Uterus (tissue), 4 donors: ENCODE measurements at places on chromosomes 7 and 10. TPM values are rescaled to one million over a fixed set of nuclear protein-coding genes. Genes with fewer than 3 reads are reported as not detected.

DNA sequence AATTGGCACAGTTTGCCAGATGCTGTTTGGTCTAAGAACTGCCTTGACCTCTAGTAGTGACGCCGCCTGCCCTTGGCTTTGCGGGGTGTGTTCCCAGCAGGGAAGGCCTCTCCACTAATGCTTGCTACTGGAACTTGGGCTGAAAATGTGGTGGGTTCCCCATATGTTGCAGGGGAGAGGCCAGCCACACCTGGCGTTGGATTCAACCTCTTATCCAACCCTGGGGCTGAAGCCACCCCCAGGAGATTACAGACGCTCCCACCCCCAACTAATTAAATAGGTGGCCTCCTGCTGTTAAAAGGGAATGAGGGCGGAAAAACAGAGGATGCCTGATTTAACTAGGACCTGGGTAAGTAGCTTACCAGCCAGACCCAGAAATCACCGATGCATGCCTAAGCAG lies 19.2 kb upstream of the ATOH7 start:
- no peak for DNase-seq
- no peak overlapping the region for H3K27ac ChIP-seq
- H3K4me1 ChIP-seq, result no peaks in the 10 kb centered on the region
- H3K36me3 ChIP-seq, result no peaks in the 10 kb centered on the region

- no peaks in the 10 kb centered on the region for H3K27me3 ChIP-seq
- no peak overlapping the region for H3K27ac ChIP-seq
- no peak for DNase-seq
These were observed 760.8 kb upstream of the CELF2 start for GRCh38 chr10:10256860-10257259.

- H3K4me1 ChIP-seq, result no peaks in the 10 kb centered on the region
- H3K36me3 ChIP-seq, result no peaks in the 10 kb centered on the region
- H3K27ac ChIP-seq, result no peak overlapping the region
- no peaks in the 10 kb centered on the region for H3K27me3 ChIP-seq
- H3K4me3 ChIP-seq, result no peak overlapping the region
These were observed 24.9 kb downstream of the TSPAN13 start for GRCh38 chr7:16778476-16778875.

GRCh38 chr10:47059606-47060311 lies 148.5 kb downstream of the PTPN20 start:
- no peaks in the 10 kb centered on the region for H3K36me3 ChIP-seq
- no peaks in the 10 kb centered on the region for H3K4me1 ChIP-seq
- H3K27ac ChIP-seq, result no peak overlapping the region
- no peak overlapping the region for H3K4me3 ChIP-seq
- no peaks in the 10 kb centered on the region for H3K27me3 ChIP-seq

DNA sequence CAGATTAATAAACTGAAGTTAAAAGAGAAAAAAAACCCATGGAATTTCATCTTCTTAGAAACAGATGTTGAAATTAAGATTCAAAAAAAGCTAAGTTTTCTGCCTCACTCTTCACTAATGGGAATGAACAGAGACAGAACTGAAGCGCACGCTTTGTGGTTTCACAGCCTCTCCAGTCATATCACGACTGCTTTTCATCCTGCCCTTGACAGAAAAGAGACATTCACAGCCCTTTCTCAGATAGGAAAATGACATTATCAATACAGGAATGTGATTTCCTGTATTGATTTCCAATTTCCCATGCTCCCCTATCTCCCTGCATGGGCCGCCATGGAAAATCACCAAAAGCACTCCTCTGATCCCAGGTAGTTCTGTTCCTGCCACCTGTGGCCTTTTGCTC lies 108.2 kb downstream of the PFKFB3 start:
- H3K4me1 ChIP-seq, result no peaks in the 10 kb centered on the region
- no peaks in the 10 kb centered on the region for H3K27me3 ChIP-seq
- H3K27ac ChIP-seq, result no peak overlapping the region
- H3K4me3 ChIP-seq, result no peak overlapping the region
- no peaks in the 10 kb centered on the region for H3K36me3 ChIP-seq

GRCh38 chr10:102116656-102117055 lies 3.5 kb downstream of the LDB1 start:
- no peak for DNase-seq
- peak overlapping the region; percentile 84 for H3K4me3 ChIP-seq
- H3K27ac ChIP-seq, result peak overlapping the region; percentile 98
- H3K4me1 ChIP-seq, result peaks cover 43% of the 10 kb centered on the region

GRCh38 chr10:100934084-100934659 lies 21.4 kb downstream of the SLF2 start:
- no peaks in the 10 kb centered on the region for H3K27me3 ChIP-seq
- no peak overlapping the region for H3K27ac ChIP-seq
- H3K4me1 ChIP-seq, result no peaks in the 10 kb centered on the region
- H3K36me3 ChIP-seq, result no peaks in the 10 kb centered on the region
- no peak for DNase-seq
- no peak overlapping the region for H3K4me3 ChIP-seq

DNA sequence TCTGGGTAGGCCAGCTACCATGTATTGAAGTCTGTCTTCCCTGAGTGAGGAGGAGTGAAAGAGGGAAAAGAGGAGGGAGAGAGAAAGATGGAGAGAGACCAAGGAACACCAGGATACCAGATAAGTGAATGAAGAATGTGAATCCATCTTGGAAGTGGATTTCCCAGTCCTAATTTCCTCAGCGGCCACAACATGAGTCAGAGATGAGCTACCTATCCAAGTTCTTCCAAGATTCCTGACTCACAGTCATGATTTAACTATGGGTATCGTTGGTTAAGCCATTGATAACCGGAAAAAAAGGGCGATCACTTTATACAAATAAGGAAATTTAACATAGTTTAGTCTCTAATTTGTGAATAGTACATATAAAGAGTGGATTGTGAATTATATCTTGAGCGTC lies 561.8 kb downstream of the ATRNL1 start:
- H3K27me3 ChIP-seq, result no peaks in the 10 kb centered on the region
- no peaks in the 10 kb centered on the region for H3K36me3 ChIP-seq
- no peak overlapping the region for H3K4me3 ChIP-seq
- no peak overlapping the region for H3K27ac ChIP-seq

DNA sequence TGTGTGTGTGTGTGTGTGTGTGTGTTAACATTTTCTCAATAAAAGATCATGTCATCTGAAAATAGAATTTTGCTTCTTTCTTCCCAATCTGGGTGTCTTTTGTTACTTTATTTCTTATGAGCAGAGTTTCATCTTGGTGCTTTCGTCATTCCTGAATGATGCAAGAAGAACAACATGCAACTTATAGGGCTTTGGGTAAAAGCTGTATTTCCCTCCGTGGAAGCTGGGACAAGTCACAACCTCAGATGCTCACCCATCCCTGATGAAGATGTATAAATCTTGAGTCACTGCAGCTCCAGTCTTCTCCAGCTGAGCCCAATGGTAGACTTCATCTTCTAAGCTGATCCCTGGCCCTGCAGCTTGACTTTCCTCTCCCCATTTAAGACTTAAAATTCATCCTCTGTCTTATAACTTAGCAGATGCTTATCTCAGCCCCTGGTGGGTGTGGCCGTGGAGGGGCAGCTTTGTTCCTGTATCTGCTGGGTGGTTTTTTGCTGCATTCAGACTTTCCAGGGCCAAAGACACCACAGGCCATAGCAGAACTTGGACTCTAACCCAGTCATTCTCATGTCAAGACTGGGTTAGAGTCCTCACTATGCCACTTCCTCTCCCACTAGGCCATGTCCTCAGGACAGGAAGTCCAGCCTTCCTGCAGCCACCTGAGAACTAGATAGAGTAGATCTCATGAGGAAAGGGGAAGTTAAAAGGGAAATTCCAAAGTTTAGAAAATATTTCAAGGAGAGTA lies 356.4 kb downstream of the TNS3 start:
- no peaks in the 10 kb centered on the region for H3K27me3 ChIP-seq
- H3K27ac ChIP-seq, result no peak overlapping the region
- no peaks in the 10 kb centered on the region for H3K36me3 ChIP-seq
- no peak overlapping the region for H3K4me3 ChIP-seq

GRCh38 chr7:122727354-122727753 lies 24.6 kb upstream of the RNF148 start:
- DNase-seq, result no peak
- H3K27ac ChIP-seq, result no peak overlapping the region
- no peaks in the 10 kb centered on the region for H3K27me3 ChIP-seq
- no peaks in the 10 kb centered on the region for H3K4me1 ChIP-seq
- H3K4me3 ChIP-seq, result no peak overlapping the region

- no peaks in the 10 kb centered on the region for H3K4me1 ChIP-seq
- H3K36me3 ChIP-seq, result no peaks in the 10 kb centered on the region
- no peak for DNase-seq
- H3K27me3 ChIP-seq, result no peaks in the 10 kb centered on the region
These were observed 155.8 kb downstream of the SKIDA1 start for GRCh38 chr10:21369697-21370096.

GRCh38 chr7:130998993-130999602 lies 265.1 kb upstream of the KLF14 start:
- no peaks in the 10 kb centered on the region for H3K36me3 ChIP-seq
- H3K4me1 ChIP-seq, result peaks cover 32% of the 10 kb centered on the region
- H3K27ac ChIP-seq, result peak overlapping the region; percentile 70
- no peak for DNase-seq

- no peak for DNase-seq
- H3K36me3 ChIP-seq, result no peaks in the 10 kb centered on the region
- H3K27me3 ChIP-seq, result no peaks in the 10 kb centered on the region
These were observed 35.9 kb upstream of the PTPN12 start for GRCh38 chr7:77501192-77501515.

DNA sequence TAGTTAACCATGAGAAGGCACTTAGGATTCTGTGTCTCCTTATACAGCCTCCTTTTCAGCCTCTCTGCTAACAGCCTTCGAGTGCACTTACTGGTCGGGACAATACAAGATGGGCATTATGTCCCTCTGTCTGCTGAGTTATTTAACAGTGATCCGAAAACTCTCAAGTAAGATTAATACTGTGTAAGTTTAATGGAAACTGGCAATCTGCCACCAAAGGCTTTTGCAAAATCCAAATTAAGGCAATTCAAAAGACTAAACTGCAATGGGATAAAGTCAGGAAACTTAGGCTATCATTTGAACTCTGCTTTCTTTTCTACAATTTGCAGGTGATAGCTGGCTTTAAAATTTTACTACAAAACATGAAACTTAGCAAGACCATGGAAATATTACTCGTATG lies 477.8 kb downstream of the TFEC start:
- no peaks in the 10 kb centered on the region for H3K4me1 ChIP-seq
- H3K4me3 ChIP-seq, result no peak overlapping the region
- no peak for DNase-seq
- H3K36me3 ChIP-seq, result no peaks in the 10 kb centered on the region

GRCh38 chr10:84224411-84225028 lies 824 bp downstream of the LRIT2 start:
- no peaks in the 10 kb centered on the region for H3K4me1 ChIP-seq
- no peaks in the 10 kb centered on the region for H3K27me3 ChIP-seq
- H3K4me3 ChIP-seq, result no peak overlapping the region
- no peak for DNase-seq
- H3K27ac ChIP-seq, result no peak overlapping the region
- no peaks in the 10 kb centered on the region for H3K36me3 ChIP-seq

- H3K27ac ChIP-seq, result no peak overlapping the region
- no peak overlapping the region for H3K4me3 ChIP-seq
- no peaks in the 10 kb centered on the region for H3K36me3 ChIP-seq
- H3K4me1 ChIP-seq, result no peaks in the 10 kb centered on the region
These were observed 420.5 kb upstream of the CNTNAP2 start for GRCh38 chr7:145696071-145696470.

DNA sequence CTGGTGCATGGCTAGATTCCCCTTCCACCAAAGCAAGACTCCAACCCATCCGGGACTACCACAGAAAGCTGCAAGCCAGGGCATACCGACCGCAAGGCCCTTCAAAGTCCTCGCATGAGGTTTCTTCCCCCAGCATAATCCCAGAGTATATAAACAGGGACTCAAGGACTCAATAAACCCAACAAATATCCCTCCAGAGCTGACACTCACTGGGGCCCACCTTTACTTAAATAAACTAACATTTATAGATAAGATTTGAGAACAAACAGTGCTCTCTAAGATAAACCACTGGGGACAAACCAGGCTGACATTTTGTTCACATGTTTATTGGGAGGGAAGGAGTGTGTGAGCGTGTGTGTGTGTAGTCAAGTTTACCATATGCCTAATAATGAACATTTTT lies 138.2 kb downstream of the ADAM12 start:
- no peaks in the 10 kb centered on the region for H3K27me3 ChIP-seq
- no peaks in the 10 kb centered on the region for H3K36me3 ChIP-seq
- no peak overlapping the region for H3K4me3 ChIP-seq
- no peak for DNase-seq

DNA sequence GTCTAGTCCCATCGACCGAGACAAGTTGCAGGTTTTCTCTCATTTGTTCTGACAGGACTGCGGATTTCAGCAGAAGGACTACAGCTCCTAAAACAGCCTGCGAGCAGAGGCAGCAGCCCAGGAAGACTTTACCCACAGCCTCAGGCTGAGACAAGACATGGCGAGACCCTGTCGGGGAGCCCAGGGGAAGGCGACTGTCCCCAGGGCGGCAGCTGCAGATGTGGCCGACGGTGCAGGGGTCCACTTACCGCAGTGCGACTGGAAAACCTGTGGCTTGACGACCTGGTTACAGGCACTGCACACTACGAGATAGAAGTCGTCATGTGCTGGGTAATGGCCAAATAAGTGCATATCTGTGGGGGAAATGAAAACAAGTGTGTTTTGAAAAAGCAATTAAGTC lies 88.0 kb downstream of the ATXN7L1 start:
- DNase-seq, result no peak
- no peak overlapping the region for H3K4me3 ChIP-seq
- no peaks in the 10 kb centered on the region for H3K4me1 ChIP-seq
- no peaks in the 10 kb centered on the region for H3K27me3 ChIP-seq
- no peak overlapping the region for H3K27ac ChIP-seq

DNA sequence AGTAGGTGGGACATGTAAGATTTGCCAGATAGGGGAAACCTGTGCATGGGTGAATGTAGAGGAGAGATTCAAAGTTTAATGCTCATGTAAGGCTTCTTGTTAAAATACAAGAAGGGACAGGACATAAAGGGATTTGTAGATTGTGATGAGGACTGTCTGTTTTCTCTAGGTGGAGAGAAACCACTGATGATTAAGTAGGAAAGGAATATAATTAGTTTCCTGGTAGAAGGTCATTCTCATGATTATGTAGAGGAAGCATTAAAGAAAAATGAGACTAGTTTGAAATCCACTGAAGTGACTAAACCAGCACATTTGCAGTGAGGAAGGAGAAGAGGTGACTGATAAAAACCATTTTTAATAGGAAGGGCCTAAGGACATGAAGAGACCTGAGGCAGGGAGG lies 19.6 kb upstream of the MACC1 start:
- no peaks in the 10 kb centered on the region for H3K27me3 ChIP-seq
- no peaks in the 10 kb centered on the region for H3K36me3 ChIP-seq
- no peak overlapping the region for H3K4me3 ChIP-seq
- H3K4me1 ChIP-seq, result no peaks in the 10 kb centered on the region

Gene SEMA3A
- total RNA-seq, result 7.8 TPM

Gene ASIC3
- 1.0 TPM for total RNA-seq

Gene GBX1
- total RNA-seq, result 0.41 TPM

Gene FAM24B
- total RNA-seq, result 0.88 TPM

Gene GCC1
- 5.6 TPM for total RNA-seq

Gene PDE6C
- total RNA-seq, result not detected

Gene VGF
- total RNA-seq, result not detected

Gene MOGAT3
- not detected for total RNA-seq

Gene CCDC146
- total RNA-seq, result 34.0 TPM

Gene MYH16
- total RNA-seq, result not detected

Gene KEL
- not detected for total RNA-seq

Gene PRPS1L1
- total RNA-seq, result not detected
